ENCODE measurements at places on chromosomes 4 and X.

DNA sequence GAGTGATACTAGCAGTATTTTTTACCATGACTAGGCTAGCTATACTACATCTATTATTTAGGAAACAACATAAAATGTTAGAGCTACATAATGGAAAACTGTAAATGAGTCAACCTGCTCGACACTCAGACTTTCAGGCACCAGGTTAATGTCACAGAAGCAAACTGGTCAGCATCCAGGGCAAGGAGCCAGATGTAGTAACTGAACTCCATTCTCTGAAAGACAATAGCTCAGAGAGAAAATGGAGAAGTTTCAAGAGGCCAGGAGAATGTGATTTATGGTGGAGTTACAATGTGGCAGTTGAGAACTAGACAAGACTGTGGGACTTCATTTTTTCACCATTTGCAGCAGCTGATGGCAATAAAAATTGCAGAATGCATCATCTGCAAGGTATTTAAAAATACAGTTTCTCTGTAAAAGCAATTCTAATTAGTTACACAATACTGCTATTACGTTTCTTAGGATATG is 342.7 kb upstream of the PABPC4L start:
- peak; percentile 0 for DNase-seq

- DNase-seq, result no peak
Measured at GRCh38 chrX:135982860-135983259, 2.4 kb upstream of the SLC9A6 start.

GRCh38 chr4:86481440-86481839 is 112.7 kb upstream of the PTPN13 start:
- DNase-seq, result peak; percentile 59

- DNase-seq, result no peak
Measured at GRCh38 chr4:125789023-125789422, 474.3 kb downstream of the FAT4 start.

- no peak for DNase-seq
Measured at GRCh38 chr4:139246166-139246565, 33.9 kb downstream of the MGARP start.

- no peak for DNase-seq
Measured at GRCh38 chrX:115324194-115324593, 34.7 kb downstream of the LUZP4 start.

GRCh38 chr4:120761070-120761469 is 161.5 kb downstream of the PRDM5 start:
- no peak for DNase-seq

- DNase-seq, result no peak
Measured at GRCh38 chr4:37650481-37650880, 35.7 kb downstream of the RELL1 start.

DNA sequence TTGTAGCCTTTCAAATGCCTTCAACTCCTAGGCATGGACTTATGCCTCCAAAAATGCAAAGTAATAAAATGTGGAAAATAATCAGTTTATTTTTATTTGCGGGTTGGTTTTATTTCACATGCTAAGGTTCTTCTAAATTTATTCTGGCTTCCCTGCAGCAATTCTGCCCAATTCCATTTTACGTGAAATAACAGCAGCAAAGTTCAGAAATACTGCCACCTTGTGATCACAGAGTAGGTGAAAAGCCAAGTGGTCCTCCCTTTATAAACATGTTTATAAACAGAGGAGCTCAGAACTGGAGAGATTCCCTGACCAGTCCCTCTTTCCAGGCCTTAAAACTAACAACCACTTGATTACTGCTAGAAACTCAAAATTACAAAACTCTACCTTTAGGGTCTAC is 14.7 kb upstream of the DCHS2 start:
- peak; percentile 31 for DNase-seq

GRCh38 chr4:184147858-184148737 is 69.6 kb downstream of the ENPP6 start:
- DNase-seq, result no peak

- DNase-seq, result no peak
Measured at GRCh38 chr4:100707786-100708185, 190.0 kb upstream of the EMCN start.

DNA sequence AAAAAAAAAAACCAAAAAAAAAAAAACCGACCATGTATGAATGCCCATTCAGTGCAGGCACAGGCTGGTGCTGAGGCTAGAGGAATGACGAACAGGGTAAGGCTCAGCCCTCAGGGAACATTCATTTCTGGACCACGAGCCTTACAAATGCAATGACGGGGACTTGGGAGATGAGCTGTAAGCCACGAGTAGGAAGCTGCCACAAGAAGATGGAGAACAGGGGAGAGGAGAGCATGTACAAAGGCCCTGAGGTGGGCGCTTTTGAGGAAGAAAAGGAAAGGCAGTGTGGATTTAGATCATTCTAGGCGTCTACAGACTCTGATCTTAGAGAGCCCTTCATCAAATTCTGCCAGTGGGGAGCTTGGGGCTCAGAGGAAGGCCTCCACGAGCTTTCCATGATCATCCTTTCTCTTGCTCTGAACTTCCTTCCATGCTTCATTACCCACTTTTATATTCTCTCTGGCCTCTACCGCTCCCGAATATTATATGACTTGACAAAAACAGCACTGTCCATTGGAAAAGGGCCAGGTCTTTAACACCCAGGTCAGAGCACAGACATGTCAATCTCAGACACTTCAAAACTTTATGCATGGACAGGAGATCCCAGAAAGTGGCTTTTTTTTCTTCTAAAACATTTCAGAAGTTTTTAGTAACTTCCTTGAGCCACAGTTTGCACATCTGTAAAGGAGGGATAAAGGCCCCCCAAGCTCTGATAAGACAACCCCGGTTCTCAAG is 3.3 kb upstream of the ZNF518B start:
- no peak for DNase-seq

- no peak for DNase-seq
Measured at GRCh38 chrX:110741213-110741796, 54.3 kb downstream of the CHRDL1 start.

DNA sequence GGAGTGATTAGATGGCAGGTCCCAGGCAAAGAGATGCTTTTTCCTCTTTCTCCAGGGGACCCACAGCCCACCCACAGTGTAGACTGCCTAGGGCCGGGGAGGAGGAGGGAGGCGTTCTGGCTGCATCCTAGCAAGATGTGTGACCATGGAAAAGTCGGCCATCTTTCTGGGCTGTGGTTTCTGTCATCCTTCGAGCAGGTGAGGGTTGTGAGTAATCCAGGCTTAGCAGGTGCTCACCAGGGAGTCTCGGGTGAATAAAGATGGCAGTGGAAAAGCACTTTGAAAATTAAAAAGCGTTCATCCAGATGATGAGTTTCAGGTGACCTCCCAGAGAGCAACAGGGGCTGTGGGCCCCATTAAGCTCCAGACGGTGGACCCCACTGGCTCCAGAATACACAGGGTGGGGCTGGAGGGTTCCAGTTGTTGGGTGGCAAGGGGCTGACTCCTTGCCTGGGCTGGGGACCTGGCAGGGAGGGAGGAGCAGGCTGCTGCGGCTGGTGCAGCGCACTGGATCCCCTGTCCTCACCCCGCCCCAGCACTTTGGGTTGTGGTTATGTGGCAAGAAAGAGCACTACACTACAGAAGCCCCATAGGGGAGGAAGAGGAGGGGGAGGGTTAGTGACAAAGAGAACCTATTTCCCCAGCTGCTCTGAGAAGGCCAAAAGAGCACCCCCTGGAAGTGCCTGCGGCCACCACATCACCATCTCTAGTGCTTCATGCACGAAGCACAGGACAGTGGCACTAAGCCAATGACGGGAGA is 23.7 kb downstream of the ELF4 start:
- DNase-seq, result no peak

DNA sequence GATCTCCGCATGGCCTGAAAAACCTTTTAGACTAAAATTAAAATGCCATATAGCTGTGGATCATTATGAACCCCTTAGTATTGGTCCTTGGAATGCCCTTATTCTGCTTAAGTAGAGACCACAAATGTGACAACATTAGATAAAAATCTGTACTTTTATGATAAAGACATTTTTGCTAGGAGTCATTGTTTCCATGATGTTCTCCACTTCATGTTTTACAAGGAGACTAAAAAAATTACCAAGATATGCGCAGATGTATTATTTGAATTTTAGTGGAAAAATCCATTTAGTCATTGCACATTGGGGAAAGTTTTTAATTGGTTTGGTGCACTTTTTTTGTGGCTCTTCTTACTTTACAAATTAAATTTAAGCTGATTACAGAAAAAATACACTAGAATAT is 85.1 kb upstream of the HPRT1 start:
- no peak for DNase-seq

GRCh38 chrX:9403374-9403773 is 61.5 kb upstream of the TBL1X start:
- no peak for DNase-seq

- DNase-seq, result no peak
Measured at GRCh38 chrX:134600714-134601113, 57.6 kb downstream of the PLAC1 start.

DNA sequence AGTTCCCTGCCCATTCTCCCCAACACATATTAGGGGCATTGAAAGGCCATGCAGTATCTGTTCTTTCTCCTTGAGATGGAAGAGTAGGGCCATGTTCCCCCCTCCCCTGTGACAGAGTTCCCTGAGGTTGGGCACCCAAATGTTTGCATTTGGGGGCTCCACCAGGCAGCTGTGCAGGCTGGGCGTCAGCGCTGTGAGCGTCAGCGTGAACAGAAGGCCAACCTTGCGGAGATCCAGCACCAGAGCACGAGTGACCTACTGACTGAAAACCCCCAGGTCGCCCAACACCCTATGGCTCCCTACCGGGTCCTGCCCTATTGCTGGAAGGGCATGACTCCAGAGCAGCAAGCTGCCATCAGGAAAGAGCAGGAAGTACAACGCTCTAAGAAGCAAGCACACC is 3.9 kb downstream of the HSD17B10 start:
- no peak for DNase-seq

DNA sequence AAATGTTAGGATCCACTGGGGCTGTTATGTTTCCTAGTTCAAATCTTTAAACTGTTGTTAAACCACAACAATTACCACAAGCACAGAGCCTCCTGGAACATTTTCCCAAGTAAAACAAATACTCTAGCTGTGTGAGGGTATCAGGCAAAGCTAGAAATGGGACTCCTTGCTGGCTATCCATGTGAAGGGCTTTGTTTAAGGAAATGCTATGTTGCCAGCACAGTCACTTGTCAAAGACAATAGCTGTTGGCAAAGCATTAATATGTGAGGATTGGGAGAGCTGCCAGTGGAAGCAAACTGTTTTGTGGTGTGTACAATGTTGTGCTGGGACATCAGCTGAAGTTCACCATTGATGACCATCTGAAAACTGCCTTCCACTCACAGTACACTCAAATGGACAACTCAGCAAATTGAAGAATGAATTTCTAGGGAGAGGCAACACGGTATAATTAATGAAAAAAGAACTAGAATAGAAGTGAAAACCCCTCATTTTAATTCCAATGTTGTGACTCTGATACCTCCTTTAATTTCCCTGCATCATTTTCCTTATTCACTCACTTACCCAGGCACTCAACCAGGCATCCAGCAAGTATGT is 100.8 kb downstream of the ANXA3 start:
- no peak for DNase-seq

DNA sequence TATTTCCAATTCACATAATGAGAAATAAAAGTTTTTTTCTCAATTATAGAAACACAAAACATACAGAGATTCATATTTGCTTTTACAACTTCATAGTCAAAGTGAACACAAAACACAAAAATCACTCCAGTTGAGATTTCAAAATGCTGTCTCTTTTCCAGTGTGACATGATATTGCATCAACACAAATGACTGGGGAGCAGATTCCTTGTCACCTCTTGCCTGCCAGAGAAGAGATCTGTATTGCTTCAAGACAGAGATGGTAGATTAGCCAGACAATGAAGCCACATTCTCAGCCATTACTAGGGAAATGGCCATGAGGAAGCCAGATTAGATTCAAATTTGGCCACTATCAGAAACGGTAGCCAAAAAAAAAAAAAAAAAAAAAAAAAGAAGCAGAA is 2313.1 kb upstream of the AGA start:
- DNase-seq, result no peak

- no peak for DNase-seq
Measured at GRCh38 chr4:169253904-169254303, 16.9 kb downstream of the SH3RF1 start.

DNA sequence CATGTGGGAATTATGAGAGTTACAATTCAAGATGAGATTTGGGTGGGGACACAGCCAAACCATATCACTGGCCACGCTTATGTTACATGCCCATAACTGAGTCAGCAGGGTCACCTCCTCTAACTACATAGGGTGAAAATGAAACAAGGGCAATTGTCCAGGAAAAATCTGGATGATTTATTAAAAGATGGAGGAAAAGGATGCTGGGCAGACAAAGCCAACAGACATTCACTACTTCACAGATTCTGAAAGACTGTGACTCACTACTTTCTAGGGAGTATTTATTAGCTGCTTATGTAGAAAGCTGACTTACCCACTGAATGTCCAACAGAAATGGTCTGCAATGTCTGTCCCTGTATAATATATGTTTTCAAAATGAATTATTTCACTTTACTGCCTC is 72.4 kb downstream of the APBB2 start:
- DNase-seq, result no peak

- DNase-seq, result no peak
Measured at GRCh38 chr4:171348090-171348489, 465.1 kb upstream of the GALNTL6 start.

GRCh38 chr4:83335701-83336100 is 1.1 kb upstream of the HPSE start:
- no peak for DNase-seq

DNA sequence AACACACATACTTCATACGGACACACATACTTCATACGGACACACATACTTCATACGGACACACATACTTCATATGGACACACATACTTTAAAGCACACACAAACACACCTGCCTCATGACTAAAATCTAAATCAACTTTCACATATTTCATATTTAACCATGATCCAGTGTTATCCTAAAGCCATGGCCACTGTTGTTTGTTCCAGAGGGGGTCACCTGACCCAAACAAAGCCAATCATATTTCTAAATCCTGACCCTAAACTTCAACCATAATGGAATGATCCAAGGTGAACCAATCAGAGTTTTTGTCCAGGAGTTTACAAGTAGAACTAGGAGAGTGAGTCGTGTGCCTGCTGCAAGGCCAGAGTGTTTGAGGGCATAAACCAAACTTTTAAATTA is 97.2 kb upstream of the KIT start:
- DNase-seq, result no peak

DNA sequence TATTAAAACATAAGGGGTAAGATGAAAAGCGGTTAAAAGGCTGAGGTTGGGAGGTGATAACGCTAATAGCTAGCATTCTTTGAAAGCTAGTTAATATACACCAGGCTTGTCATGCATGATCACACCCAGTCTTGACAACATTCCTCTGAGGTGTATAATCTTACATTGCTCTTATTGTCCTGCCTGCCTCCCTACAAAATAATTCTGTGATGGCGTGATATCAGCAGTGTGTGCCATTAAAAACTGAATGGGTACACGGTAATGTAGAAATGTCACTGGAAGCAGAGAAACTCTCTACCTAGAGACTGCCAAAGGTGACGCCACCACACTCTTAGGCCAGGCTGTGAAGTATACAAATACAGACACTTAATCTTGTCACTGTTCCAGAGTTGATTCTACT is 68.1 kb downstream of the DIAPH2 start:
- no peak for DNase-seq
